ENCODE measurements at places on chromosomes 2 and 18. TPM values are rescaled to one million over a fixed set of nuclear protein-coding genes. Genes with fewer than 3 reads are reported as not detected.

The TBR1 gene
- not detected for total RNA-seq

The CIDEA gene
- total RNA-seq: not detected

The FAP gene
- total RNA-seq: 43.2 TPM

- no peak for DNase-seq
Observed at GRCh38 chr2:951224-952006, 766 bp downstream of the SNTG2 start.

DNA sequence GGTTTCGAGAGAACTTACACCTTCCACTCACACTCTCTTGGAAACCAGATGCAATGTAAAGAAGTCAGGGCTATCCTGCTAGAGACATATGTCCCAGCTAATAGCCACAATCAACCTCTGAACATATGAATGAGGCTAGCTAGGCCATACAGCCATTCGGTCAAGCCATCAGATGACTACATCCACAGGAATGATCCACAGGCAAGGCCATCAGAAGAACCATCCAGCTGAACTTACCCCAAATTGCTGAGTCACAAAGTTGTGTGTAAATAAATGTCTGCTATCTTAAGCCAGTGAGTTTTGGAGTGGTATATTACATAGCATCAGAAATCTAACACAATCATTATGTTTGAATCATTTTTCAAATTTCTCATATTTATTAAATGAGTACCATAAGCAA is 5.2 kb upstream of the SPAST start:
- DNase-seq: no peak

- DNase-seq: no peak
Observed at GRCh38 chr2:241541564-241542277, 16.8 kb upstream of the BOK start.

DNA sequence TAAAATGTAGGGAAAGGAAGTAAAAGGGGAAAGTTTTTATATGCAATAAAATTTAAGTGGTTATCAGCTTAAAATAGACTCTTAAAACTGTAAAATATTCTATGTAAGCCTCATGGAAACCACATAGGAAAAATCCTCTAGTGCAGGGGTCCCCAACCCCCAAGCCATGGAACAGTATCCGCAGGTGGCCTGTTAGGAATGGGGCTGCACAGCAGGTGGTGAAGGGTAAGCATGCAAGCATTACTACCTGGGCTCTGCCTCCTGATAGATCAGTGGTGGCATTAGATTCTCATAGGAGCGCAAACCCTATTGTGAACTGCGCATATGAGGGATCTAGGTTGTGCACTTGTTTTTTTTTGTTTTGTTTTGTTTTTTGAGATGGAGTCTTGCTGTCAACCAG is 1409.3 kb upstream of the CDH2 start:
- no peak for DNase-seq

DNA sequence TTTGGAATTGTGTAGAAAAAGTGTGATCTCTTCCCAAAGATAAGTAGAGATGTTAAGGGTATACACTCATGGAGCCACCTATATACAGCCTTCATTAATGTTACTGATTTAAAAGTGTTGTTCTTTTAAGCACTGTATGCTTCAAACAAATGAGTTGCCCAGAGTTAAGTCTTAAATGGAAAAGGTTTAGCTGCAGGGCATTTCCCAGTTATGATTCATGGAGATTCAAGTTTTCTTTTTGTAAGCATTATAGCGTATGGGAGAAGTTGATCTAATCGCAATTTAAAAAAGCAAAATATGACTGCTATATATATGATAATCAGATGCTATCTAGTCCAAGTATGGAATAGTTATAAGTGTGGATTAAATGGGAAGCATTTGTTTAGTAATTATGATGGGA is 4.8 kb downstream of the PDK1 start:
- no peak for DNase-seq

DNA sequence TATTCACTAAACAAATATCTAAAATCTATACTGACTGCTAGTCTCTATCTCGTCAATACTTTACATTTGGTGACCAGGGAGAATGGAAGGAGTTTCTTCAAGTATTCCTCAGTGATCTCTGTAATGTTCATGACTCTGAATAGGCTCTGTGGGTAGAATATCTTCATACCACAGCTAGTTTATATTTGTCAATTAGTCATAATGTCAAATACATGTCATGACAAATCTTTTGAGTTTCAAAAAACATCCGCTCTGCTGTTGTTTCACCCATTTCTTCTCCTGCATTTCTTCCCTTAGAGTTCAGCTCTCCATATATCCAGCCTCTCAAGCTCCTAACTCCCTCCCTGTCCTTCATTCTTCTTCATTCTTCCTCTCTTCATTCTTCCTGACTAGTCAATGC is 206.5 kb upstream of the FANCL start:
- no peak for DNase-seq

- DNase-seq: no peak
Observed at GRCh38 chr2:9249020-9249800, 42.6 kb downstream of the ASAP2 start.

GRCh38 chr18:11407940-11408339 is 201.5 kb upstream of the SLC35G4 start:
- DNase-seq: no peak

DNA sequence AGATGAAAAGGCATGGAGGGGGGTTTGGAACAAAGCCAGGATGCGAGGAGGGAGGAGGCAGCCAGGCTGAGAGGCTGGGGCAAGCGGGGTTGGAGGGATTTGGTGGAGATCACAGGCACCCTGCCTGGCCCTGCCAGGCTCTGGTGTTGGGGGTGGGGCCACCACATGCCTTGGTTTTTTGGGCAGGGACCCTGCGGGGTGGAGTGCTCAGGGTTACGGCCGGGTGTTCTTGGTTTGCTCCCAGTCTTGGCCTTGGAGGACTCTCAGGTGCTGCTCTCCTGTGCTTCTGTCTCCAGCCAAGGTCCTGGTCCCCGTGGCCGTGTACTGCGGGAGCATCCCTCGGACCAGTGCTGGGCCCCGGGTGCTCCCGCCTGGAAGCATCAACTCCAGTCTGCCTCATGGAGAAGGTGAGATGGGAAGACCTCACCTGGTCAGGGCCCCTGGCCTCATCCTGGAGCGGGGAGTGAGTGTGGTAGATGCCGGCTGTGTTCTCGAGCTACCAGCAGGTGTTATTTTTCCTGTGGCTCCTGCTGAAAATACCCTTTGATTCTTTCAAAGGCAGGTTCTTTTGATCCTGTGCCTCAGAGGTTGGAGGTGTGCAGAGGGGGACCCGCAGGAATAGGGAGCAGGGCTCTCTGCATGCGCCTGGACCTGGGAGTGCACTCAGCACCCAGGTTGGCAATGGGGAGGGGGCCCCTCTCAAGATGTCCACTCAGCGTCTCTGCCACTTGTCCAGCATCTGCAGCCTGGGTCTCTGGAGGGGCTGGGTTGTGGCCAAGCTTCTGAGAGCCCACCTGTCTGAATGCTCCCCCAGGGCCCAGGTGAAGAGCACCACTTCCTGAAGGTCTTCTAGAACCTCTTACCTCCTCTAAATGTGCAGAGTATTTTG is 17.0 kb downstream of the TOGARAM2 start:
- DNase-seq: no peak

All from posterior vena cava (tissue), 2 donors.